ENCODE measurements at places on chromosomes 2 and 18.

GRCh38 chr18:45081566-45082181, 401.0 kb downstream of the SETBP1 start:
- DNase-seq = no peak

DNA sequence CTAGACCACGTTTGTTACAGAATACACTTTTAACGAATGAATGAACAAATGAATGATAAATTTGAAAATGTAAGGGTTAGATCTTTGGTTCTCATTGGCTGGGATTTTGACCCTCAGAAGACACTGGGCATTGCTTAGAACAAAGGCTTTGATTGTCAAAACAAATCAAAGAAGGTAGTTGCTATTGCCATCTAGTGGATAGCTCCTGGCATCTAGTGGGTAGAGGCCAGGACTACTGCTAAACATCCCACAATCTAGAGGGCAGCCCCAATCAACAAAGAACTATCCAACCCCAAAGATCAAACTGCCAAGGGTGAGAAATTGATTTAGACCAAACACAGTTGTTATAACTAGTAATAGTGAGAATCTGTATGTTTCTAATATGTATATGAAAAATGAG, 552.3 kb downstream of the KCNJ3 start:
- no peak for DNase-seq

DNA sequence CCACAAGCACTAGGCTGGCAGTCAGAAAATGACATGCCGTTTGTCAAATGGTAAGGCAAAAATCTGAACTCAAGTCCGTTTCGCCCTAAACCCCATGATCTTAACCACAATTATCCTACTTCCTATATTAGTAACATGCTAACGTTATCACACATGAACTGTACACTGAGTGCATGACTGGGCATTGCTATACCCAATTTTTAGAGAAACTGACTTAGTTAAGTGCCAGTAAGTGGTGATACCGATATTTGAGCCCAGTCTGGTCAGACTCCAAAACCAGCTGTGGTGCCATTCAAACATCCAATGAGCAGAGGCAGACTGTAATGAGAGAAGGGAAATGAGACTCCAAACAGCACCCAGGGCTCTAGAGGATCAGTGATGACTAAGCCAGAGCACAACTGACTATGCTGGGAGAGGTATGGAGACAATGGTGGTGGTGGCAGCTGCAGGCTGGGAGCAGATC, 311.7 kb upstream of the PKDCC start:
- no peak for DNase-seq

DNA sequence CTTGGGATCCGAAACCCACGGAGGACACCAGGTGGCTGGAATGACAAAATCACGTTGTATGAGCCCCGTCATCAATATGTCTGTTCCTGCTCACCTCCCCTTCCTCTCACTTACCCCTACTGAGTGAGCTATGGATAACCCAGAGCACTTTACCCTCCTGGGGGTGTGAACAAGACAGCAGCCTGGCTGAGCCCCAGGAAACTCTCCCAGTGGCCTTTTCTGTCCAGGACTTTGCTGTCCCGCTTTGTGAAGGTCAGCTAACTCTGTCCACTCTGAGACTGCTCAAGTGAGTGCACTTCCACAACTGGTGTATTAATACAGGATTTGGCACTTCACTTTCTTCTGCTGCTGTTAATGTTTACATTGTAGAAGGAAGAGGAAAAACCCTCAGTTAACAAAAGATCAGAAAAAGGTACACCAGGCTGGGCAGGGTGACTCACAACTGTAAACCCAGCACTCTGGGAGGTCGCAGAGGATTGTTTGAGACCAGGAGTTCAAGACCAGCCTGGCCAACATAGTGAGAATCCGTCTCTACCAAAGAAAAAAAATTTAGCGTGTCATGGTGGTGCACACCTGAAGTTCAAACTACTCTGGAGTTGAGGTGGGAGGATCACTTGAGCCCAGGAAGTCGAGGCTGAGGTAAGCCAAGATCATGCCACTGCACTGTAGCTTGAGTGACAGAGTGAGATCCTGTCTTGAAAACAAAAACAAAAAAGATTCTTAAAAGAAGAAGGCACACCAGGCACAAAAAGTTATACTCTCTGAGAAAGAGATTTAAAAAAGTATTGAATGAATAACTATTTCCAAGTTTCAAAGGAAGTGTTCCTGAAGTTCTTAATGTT, 90.3 kb downstream of the CLHC1 start:
- no peak for DNase-seq

GRCh38 chr2:28982381-28982950, 1.4 kb downstream of the TOGARAM2 start:
- DNase-seq = no peak

DNA sequence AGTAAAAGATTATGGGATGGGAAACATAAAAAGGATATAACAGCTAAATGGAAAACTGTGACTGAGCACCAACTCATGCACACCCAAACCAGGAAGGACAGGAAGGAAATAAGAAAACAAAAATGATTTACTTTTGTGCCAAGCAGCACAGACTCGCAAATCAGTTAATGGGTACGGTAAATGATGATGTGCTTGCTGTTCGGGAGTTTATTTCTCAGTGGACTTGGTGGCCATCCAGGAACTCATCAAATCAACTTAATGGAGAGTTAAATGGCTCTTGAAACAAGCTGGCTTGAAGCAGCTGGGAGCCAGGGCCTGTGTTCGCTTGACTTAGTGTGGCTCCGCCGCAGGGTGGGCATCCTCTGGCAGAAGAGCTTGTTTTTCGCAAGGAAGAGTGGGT, 36.2 kb downstream of the MTCL1 start:
- no peak for DNase-seq

- no peak for DNase-seq
These were observed 53.1 kb downstream of the CYRIA start for GRCh38 chr2:16612490-16612889.

- no peak for DNase-seq
These were observed 2.3 kb upstream of the NBAS start for GRCh38 chr2:15563227-15564100.

GRCh38 chr18:14086458-14087231, 45.6 kb downstream of the ZNF519 start:
- peak; percentile 14 for DNase-seq

- peak; percentile 95 for DNase-seq
These were observed 302.7 kb upstream of the TNP1 start for GRCh38 chr2:217162533-217162932.

Data from fibroblast of skin of right biceps (primary cell).